Right ventricle myocardium inferior (tissue), 1 donor: ENCODE measurements at places on chromosomes 3 and 15. TPM values are rescaled to one million over a fixed set of nuclear protein-coding genes. Genes with fewer than 3 reads are reported as not detected.

NME9 gene
- total RNA-seq = not detected

GRCh38 chr3:119924111-119925094 lies 142.5 kb downstream of the NR1I2 start:
- DNase-seq = no peak

DNA sequence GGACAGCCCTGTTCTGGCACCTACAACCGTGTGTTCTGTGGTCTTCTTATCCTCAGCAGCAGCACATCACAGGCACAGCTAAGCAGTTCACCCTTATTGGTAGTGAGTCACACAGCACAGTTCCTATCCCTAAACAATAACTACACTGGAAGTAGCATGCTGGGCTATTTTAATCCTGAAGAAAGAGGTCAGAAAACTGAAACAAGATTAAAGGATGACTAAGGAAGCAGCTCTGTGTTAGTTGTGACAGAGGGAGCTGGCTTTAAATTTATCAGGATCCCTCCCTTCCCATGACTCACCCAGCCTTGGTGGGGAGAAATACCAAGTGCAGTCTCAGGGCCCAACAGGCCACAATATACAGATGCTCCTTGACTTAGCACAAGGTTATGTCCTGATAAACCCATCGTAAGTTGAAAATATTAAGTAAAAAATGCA lies 144.3 kb downstream of the ERC2 start:
- DNase-seq = no peak

DNA sequence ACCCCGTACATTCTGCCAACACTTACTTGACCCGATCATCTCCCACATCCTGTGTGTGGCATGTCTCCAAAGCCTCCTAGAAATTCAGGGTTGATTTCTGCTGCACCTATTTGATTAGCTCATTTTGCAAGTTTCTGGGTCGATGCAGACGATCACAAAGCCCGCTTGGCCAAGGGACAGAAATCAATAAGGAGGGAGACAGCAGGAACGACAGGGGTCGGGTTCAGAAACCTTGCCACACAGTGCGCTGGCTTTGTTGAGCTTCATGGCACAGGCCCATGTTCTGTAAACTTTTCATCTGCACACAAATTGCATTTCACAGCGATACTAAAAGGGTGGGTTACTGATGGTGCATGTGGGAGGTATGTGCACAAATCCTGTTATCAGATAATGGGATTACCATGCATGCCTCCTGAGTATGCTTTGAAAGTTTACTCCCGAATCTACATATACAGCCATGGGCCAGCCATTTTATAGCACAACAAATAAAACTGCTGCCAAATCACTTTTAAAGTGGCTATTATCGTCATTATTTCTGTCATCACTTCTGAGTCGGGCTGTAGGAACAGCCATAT lies 95.9 kb upstream of the ATP11B start:
- DNase-seq = no peak
